Left lung (tissue), 14 donors: ENCODE measurements at places on chromosomes 1 and 21. TPM values are rescaled to one million over a fixed set of nuclear protein-coding genes. Genes with fewer than 3 reads are reported as not detected.

DNA sequence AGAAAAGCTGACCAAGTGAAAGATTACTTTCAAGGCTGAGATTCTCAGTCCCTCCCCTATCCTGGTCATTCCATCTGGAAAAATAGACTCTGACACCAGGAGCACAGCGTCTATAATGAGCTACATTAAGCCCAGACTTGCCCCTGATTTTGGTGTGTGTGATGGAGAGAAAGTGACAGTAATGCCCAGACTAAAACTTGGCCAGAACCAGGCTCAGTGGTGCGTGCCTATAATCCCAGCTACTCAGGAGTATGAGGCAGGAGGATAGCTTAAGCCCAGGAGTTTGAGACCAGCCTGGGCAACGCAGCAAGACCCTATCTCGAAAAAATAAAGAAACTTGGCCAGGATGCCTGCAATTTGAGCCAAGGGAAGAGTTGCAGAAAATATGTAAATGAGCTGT is 15.9 kb downstream of the PLEKHA6 start:
- H3K4me3 ChIP-seq = no peak overlapping the region
- no peaks in the 10 kb centered on the region for H3K36me3 ChIP-seq
- no peak for DNase-seq

The GBP1 gene
- 43.1 TPM for polyA plus RNA-seq

DNA sequence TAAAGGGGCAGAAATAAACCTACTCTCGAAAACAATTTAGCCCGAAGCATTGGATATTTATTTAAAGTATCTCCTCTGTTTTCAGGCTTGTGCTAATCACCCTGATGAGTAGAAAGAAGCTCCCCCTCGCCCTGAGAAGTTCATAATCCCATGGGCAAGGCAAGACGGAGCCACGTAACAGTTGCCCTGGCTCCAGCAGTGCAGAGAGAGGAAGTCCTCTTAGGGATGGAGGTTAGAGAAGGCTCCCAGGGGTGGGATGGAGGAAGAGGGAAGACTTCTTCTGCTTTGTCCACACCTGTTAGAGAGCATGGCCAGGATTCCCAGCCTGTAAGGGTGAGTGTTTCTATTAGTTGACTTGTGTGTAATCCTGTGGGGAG is 3.4 kb upstream of the GPR25 start:
- no peaks in the 10 kb centered on the region for H3K36me3 ChIP-seq
- no peak overlapping the region for H3K4me3 ChIP-seq
- DNase-seq = no peak

GRCh38 chr1:33425900-33426299 is 5.0 kb downstream of the PHC2 start:
- peaks cover 3% of the 10 kb centered on the region for H3K4me1 ChIP-seq
- no peak overlapping the region for H3K4me3 ChIP-seq
- no peak overlapping the region for H3K27ac ChIP-seq
- H3K27me3 ChIP-seq = peaks cover 17% of the 10 kb centered on the region
- H3K36me3 ChIP-seq = no peaks in the 10 kb centered on the region

- DNase-seq = no peak
- peak overlapping the region; percentile 91 for H3K27ac ChIP-seq
- peaks cover 32% of the 10 kb centered on the region for H3K27me3 ChIP-seq
- peak overlapping the region; percentile 58 for H3K4me3 ChIP-seq
Measured at GRCh38 chr1:201469645-201470074, 672 bp upstream of the PHLDA3 start.

The HLCS gene
- polyA plus RNA-seq = 16.0 TPM

DNA sequence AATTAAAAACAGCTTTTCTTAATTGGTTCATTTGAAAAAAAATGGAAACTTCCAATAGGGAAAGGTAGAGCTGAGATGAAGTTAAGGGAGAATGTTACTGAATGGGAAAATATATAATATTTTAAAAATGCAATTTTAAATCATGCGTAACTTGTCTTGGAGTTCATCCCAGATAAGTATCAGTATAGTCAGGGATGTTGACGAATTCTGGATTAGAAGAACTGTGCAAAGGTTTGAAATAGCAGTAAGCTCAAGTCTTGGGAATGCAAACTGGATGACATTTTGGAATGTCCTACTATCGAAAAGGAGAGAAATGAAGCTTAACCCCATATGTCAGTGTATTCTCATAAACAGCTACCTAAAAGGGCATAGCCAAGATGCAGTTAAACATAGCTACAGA is 4.0 kb upstream of the ST6GALNAC3 start:
- H3K4me3 ChIP-seq = no peak overlapping the region
- no peak for DNase-seq
- peaks cover 9% of the 10 kb centered on the region for H3K4me1 ChIP-seq
- no peaks in the 10 kb centered on the region for H3K27me3 ChIP-seq

The KRTAP13-1 gene
- polyA plus RNA-seq = not detected

The DNAH14 gene
- 20.2 TPM for polyA plus RNA-seq
